ENCODE measurements at places on chromosomes 13 and 19.

- peak; percentile 15 for DNase-seq
Observed at GRCh38 chr19:11736696-11737095, 2.0 kb downstream of the ZNF823 start.

DNA sequence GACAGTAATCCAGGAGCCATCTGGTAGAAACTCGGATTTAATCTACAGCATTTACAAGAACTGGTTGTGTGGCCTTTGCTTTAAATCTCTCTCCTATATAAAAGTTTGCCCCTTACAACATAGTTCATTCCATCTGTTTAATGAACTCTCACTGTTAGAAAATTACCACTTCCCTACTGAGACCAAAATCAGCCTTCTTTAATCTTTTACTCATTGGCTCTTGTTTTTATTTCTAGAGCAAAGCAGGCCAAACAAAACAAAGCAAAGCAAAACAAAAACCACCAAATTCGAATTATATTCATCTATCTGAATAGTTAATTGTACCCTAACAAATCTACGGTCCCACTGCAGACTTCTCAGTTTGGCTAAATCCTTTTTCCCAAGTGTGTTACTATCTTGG is 127.0 kb downstream of the UGGT2 start:
- no peak for DNase-seq

DNA sequence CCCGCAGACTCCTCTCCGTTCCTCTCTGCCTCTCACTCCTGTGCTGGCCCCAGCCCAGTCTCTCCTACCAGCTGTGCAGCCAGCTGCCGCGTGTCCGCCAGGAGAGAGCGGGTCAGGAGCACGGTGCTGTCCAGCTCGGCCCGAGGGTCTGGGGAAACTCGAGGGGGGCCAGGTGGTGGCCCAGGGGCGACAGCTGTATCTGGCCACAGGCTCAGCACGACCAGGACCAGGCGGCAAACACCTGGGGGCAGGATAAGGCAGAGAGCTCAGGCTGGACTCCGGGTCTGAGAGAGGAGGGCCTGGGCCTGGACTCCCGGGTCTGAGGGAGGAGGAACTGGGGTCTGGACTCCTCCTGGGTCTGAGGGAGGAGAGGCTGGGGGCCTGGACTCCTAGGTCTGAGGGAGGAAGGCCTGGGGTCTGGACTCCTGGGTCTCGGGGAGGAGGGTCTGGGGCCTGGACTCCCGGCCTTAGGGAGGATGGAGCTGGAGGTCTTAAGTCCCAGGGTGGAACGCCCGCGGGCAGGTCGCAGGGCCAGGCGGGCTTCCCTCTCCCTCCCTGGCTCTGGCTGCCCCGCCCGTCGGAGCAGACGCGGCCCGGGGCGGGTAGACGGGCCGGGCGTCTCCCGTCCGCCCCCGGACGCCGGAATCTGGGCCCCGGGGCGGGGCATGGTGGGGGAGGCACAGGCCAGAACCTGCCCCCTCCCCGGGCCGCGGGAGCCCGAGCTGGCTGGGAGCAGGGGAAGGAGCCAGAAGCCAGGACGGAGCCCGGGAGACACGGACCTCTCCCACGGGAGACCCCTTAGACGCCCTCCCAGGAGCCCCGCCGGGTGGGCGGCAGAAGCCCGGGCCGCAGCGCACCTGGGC is 1.3 kb downstream of the IL11 start:
- DNase-seq: peak; percentile 74

GRCh38 chr13:90766386-90766902 is 581.0 kb upstream of the MIR17HG start:
- no peak for DNase-seq

DNA sequence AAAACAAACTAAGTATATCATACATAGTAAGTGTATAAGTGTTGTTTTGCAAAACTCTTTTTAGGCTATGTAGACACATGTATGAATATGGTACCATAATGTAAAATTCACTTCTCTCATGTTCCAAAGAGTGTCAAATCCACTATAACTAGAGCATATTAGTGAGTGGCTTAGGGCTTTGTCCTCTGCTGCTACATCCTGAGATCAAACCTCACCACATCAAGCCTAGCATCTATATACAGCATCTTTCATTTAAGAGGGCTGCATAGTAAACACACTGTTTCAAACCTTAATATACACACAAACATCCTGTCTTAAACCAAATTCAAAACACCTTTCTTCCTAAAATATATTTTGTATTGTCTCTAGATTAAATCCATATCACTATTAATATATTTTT is 38.7 kb downstream of the ELF1 start:
- DNase-seq: no peak

GRCh38 chr19:1265615-1266128 is 3.5 kb upstream of the CIRBP start:
- peak; percentile 63 for DNase-seq

DNA sequence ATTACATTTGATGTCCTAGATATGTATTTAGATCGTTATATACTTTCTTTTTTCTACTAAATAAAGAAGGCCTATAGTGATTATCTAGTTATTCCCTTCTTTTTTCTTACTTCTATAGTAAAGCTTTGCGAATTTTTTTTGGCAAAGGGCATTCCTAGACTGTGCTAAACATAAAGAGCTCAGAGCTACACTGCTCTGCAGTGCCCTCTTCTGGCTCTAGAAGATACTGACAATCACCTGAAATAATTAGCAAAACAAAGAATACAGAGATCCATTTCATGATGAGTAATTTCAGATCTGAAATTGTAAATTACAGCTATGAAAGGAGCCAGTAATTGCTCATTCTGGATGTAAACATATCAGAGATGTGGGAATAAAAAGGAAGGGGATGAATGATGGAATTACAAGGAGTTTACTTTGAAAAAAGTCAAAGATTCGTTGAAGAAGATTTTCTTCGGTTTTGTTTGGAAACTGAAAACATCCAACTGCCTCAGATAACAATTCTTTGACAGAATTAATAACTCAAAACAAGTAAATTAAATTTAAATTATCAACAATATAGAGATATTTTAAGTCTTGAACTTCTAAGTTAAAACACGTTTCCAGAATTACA is 288.5 kb downstream of the NALCN start:
- no peak for DNase-seq

GRCh38 chr19:23203841-23204344 is 46.3 kb downstream of the ZNF724 start:
- DNase-seq: peak; percentile 48

DNA sequence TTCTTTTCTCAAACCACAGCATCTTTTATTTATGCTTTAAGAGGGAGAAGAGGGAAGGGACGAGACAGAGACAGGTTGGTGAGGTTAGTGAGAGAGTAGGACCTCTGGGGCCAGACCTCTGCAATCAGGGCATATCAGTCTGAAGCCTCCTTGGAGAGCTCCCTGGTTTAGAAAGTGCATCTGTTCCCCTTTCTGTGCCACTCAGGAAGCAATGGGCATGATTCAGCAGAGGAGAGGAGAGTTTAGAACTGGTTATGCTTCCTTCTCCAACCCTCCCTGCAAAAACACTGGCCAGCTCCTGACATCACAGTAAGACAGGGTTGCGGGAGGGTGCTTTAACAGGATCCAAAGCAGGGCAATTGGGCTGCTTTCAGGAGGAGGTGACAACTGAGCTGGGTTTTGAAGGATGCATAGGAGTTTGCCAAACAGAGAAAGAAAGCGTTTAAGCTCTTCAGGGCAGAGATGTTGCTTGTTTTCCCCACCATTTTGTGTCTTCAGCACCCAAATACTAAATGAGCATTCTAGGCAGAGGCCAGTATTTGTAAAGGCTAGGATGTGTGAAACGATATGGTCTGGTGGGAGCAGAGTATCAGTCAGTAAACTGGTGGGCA is 33.1 kb downstream of the CERS4 start:
- no peak for DNase-seq

DNA sequence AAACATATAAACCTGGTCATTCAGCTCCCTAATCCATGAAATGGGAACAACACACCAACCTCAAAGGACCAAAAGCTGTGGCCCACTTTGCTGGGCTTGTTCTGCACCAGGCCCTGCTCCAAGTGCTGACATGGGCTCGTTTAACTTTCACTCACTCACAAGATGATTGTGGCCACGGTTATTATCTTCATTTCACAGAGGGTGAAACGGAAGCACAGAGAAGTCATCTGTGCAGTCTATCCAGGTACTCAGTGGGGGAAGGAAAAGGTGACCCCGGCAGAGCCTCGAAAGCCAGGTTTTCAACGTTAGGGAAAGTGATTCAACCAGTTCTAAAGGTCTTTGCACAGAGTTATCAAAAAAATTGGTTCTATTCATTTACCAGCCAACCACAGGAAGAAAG is 68.0 kb downstream of the CRYL1 start:
- no peak for DNase-seq

DNA sequence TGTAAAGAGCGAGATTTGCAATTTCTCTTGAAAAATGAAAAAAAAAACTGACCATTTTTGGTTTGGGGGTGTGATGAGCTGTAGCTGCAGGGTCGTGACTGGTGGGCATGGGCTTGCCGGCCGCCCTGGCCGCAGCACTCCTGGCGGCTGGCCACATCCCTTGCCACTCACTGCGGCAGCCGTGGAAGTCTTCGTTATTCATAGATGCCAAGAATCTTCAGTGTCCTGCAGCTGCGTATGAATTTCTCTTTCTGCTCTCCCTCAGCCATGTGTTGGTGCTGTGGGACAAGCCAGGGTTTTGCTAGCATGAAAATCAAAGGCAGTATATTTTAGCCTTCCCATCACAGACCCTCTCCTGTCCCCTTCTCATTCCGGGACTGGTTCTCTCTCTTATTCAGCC is 151.7 kb upstream of the TSHZ3 start:
- DNase-seq: no peak

DNA sequence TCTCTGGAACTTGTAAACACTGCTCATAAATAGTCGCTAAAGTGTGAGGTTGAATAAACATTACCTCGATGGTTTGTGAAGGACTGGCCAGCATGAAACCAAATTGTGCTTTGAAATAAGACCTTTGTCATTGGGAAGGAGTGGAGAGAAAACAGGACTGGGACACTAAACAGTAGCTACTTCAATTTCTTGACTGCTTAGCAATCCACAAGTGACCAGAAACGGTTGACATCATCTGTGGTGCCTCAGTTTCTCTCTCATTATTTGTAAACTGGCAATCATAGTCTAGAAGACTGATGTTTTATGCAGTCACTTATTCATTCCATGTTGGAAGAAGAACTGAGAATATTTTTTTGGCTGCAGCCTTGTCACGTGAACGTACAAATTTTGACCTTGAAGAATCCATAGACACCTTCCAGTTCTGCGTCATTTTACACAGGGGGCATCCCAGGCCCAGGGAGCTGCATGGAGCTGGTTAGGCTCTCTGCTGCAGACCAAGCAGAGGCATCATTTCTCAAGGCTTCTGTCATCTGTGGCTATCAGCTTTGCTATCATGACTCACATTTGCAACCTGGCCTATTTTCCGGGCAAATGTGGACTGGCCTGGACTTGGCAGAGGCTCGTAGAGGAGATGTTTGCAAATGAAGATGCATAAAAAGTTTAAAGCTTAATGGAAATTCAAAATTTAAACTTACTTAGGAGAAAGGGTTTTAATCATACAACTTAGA is 391.8 kb downstream of the FGF9 start:
- DNase-seq: no peak

DNA sequence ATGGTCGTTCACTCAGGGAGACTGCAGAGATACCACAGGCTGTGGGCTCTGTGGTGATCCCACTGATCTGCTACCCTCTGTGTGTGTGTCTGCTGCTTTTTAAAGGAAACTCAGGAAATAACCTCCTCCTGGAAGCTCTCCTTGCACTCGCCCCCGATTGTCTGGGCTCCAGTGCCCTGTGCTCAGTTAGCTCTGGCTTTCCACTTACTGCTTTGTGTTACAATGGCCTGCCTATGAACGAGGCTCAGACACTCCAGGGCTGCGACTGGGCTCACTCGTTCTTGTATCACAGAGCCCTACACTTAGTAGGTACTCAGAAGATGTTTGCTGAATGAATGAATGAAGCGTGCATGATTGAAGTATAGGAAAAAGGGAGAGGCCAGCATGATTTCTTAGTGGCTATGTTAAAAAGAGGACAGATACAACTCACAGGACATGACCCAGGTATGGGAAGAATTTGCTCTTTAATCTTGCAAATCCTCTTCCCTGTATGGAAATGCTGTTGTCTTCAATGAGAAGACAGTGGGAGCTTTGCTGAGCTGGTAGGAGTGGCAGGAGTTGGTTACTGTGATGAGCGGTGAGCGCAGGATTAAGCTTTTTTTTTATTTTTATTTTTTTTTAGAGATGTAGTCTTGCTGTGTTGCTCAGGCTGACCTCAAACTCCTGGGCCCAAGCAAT is 26.4 kb downstream of the B3GLCT start:
- DNase-seq: no peak

GRCh38 chr13:31234729-31235128 is 35.0 kb downstream of the B3GLCT start:
- no peak for DNase-seq
